GM12864 (cell line): ENCODE measurements at places on chromosomes 7 and 10.

DNA sequence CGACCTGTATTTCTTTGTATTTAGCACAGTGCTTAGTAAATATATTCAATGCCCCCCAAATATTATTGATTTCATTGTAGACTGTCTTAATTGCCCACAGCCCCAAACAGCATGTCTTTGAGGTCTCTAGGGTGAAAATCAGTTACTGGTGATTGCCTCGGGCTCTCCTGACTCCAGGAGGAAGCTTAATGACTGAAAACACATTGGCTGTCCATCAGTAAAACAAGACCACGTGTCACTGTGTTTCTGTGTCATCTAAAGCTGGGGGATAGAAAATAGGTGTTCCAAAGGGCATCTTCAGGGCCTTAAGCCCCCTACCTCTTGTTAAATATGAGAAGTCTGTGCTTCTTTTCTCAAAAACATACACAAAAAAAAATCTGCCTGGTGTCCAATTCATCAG lies 67.9 kb downstream of the CACNA2D1 start:
- no peak for DNase-seq

DNA sequence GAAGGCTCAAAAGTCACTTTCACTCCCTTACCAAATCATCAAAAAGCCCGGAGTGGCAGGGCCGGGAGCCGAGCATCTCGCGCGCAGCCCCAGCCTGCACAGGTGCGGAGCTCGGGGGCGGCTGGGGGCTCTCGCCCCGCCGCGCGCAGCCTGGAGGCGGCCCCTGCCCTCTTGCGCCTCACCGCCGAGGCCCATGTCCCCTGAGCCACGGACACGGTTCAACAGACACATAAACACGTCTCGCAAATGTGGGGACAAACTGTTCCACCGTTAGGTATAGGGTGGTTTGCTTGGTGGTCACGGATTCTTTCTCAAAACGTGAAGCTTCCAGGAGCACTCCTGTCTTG lies 700 bp downstream of the GSAP start:
- no peak for DNase-seq

DNA sequence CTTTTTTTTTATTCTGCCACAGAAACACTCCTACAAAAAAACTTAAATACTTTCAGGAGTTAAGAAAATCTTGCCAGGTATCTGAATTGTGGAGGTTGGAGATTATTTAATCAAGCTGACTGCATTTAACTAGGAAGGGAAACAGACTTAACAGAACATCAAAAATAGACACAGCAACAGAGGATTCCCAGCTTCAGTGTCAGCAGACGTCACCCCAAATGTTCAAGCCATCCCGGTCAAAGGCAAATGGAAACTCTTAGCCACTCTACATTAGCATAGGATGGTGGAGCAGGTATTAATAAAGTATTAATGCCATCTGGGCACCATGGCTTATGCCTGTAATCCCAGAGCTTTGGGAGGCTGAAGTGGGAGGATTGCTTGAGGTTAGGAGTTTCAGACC lies 139.7 kb upstream of the SVIL start:
- no peak for DNase-seq

DNA sequence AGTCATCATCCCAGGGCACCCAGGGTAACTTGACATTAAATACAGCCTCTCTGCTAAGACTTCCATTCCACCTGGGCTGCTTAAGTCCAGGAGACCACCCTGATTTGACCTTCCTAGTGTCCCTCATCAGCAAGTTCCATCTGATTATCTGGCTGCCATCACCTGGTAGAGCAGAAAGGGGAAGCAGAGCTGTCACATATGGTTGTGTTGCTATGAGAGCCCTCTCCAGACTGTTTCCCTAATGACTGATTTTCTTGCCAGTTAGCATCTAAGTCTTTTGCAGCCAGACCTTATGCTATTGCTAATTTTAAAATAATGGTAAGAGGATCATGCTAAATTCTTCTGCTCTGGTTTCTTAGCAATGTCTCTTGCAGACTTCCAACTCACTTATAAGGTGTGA lies 38.7 kb downstream of the KCNH2 start:
- no peak for DNase-seq

DNA sequence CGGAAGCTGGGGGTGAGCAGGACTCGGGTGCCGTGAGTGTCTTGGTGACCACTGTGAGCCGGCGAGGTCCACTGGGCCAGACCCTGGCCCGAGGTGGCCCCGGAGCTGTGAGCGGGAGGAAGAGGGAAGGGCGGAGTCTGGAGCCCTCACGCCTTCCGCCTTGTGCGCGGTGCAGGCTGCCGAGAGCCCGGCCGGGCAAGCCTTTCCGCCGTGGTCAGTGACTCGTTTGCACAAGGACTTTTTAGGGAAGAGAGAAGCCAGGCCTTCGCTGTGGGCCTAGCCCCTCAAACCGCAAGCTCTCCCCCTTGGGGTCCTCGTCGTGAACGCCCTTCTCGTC lies 40.9 kb upstream of the ZNF32 start:
- no peak for DNase-seq

DNA sequence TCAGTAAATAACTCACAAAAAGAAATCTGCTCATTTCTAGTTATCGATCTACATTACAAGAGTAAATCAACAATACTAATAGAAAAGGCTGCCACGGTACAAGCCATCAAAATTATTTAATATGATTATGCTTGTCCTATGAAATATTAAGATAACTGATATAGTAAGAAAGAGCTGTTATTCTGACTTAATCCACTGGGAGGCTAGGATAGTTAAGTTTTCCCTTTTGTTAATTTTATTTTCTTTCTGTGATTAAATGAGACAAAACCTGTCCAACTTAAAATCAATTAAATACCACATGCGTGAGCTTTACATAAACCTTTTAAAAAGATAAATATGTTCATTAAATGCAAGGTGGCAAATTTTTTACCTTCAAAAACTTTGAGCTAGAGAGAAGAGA lies 114.8 kb downstream of the LMBR1 start:
- no peak for DNase-seq

- no peak for DNase-seq
These were observed 2.5 kb upstream of the ALOX5 start for GRCh38 chr10:45371560-45371959.

GRCh38 chr7:128040205-128040604 lies 9.0 kb upstream of the LRRC4 start:
- no peak for DNase-seq

GRCh38 chr10:69272624-69273023 lies 5.7 kb upstream of the HK1 start:
- DNase-seq, result no peak

- no peak for DNase-seq
These were observed 68.0 kb downstream of the DIP2C start for GRCh38 chr10:621513-621912.

DNA sequence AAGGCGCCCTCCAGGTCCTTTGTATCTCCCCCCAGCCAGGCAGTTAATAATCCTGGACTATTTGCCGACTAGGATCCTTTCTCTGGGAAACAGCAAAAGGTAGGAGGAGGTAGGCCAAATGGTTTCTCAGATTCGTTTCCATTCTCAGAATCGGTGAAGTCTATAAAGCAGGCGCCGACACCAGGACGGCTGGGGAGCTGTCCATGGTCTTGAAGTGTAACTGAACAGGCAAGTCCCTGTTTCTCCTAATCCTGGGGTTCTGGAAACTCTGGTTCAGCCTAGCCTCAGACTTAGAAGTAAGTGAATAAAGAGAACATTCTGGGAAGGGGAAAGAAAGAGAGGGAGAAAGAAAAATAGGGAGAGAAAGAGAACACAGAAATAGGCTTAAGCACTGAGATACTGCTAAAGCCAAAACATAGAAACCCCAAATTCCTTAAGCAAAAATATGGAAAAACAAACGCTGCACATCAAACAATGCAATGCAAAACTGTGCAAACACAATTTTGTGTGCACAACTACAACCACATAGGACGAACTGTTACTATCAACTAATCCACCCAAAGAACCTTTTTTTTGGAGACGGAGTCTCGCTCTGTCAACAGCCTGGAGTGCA lies 11.1 kb upstream of the INA start:
- DNase-seq, result no peak

DNA sequence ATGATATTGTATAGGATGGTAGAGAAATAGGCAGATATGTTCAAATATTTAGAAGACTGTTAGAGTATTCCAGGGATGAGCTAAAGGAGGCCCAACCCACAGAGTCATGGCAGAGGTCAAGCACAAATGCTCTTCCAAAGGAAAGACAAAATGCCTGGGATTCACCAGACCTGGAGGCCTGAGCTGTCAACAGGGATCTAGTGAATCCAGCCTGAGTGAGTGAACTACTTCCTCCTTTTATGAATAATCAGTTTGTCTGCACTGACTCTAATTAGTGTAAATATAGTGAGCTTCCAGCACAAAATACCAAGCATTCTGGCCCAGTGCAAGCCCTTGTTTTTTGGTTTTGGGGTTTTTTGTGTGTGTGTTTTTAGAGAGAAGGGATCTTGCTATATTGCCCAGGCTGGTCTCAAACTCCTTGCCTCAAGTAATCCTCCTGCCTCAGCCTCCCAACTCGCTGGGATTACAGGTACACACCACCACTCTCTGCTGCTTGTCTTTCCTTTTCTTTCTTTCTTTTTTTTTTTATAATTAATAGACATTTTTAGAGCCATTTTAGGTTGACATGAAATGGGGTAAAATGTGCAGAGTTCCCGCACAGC lies 244.4 kb downstream of the SKIDA1 start:
- DNase-seq, result no peak

- DNase-seq, result peak; percentile 42
These were observed 181.4 kb downstream of the ARID5B start for GRCh38 chr10:62082729-62083411.

DNA sequence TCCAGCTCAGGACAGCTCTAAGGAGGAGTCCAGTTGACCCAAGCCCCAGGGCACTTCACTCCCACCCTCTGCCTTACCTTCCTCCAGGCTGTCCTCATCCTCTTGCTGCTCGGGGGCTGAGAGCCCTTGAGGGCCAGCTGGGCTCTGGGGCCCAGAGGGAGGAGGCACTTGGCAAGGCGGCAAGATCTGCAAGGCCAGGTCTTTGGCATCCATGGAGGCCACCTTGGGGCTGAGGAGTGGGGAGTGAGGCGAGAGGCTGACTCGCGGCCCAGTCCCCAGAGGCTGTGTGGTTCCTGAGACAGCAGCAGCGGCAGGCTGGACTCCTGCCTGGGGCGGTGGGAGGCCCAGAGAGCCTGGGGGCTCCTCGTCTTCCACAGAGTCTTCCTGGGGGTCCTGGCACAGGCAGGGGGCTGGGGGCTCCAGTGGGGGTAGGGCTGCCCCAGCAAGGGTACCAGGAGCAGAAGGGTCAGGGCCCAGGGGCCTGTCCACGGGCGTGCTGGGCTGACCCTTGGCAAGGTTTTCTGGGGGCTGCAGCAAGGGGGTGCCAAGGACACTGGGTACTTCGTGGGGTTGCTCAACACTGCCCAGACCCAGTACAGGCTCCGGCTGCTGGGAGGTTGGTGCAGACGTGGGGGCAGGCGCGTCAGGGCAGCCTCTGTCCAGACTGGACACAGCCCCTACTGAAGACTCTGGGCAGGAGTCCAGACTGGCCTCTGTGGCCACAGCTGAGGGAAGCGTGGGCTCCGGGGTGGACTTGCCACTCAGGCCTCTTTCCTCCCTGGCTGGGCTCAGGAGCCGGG lies 6.5 kb downstream of the NACAD start:
- no peak for DNase-seq
